Dorsolateral prefrontal cortex (tissue), 122 donors: ENCODE measurements at places on chromosomes 11 and 22.

GRCh38 chr11:59865031-59865430, 1.3 kb downstream of the TCN1 start:
- no peak for DNase-seq

- peak; percentile 52 for DNase-seq
Observed at GRCh38 chr11:126282361-126282735, 545 bp upstream of the TIRAP start.

DNA sequence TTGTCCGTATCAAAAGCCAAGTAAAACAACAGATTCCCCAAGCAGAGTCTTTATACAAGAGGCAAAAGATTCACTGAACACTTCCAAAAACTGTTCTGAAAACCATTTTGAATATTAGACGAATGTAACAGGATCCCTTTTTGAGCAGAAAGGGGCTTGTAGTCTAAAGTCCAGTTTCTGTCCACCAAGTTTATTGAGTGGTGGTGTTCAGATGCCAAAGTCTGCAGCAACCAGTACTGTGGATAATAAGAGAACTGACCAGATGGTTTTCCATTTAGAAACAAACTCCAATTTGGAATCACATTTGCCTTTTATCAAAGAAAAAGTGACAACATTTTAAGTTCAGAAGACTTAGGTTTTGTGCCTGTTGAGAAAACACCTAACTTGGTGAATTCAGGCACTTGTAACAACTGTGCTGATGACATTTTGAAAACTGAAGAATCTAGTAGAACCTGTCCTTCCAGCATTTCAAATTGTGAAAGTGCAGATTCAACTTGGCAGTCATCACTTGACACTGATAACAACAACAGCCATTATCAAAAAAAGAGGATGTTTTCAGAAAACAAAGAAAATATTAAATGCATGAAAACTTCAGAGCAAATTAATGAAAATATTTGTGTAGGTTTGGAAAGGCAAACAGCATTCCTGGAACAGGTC, 217.1 kb downstream of the CSNK2A3 start:
- DNase-seq, result no peak

DNA sequence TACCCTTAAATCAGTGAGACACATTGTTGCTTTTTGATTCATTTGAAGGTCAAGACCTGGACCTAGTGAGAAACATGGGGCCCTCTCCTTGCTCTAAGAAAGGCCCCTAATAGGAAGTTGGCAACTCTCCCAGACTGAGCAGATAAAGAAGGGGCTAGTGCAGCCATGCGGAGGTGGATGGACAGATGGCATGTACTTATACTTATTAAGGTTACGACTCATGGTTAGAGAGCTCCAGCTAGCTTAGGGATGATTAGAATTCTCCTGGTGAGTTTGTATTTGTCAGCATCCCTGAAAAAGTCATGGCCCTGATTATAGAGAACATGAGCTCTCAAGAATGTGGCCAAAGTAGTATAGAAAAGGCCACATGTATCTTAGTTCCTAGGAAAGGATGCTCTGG, 112.1 kb upstream of the BDNF start:
- no peak for DNase-seq
